ENCODE measurements at places on chromosomes 2 and 18.

GRCh38 chr2:60523963-60524362 is 29.5 kb downstream of the BCL11A start:
- no peak for DNase-seq

DNA sequence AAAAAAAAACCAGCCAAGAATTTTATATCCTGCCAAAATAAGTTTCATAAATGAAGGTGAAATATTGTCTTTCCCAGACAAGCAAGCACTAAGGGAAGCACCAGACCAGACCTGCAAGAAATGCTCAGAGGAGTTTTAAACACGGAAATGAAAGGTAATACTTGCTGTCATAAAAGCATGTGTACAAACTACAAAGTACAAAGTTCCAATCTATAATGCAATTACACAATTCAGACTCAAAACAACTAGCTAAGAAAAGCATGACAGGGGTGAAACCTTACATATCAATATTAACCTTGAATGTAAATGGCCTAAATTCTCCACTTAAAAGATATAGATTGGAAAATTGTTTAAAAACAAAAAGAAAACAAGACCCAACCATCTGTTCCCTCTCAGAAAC is 45.0 kb upstream of the ASXL3 start:
- no peak for DNase-seq

DNA sequence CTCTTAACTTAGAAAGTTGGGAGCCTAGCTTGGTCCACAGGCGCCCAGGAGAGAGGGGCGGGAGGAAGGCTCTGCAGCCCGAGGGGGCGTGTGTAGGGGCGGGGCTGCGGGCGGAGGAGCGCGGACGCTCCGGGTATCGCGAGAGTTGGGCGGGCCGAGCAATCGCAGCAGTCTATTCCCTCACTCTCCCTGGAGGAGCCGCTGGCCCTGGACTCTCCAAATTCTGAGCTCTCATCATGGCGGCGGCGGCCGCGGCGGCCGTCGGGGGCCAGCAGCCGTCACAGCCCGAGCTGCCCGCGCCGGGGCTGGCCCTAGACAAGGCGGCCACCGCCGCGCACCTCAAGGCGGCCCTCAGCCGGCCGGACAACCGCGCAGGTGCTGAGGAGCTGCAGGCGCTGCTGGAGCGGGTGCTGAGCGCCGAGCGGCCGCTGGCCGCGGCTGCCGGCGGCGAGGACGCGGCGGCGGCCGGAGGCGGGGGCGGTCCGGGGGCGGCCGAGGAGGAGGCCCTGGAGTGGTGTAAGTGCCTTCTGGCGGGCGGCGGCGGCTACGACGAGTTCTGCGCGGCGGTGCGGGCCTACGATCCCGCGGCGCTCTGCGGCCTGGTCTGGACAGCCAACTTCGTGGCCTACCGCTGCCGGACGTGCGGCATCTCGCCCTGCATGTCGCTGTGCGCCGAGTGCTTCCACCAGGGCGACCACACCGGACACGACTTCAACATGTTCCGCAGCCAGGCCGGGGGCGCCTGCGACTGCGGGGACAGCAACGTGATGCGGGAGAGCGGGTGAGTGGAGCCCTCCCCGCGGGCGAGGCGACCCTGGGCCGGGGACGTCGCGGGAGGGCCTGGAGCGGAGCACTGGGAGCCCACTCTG is at the start of gene UBR3:
Gene UBR3, plus strand, starts transcription at position 183 of the 869 bp plus-strand sequence. Its CDS starts 54 bp downstream, at position 237.
- DNase-seq, result peak; percentile 88

DNA sequence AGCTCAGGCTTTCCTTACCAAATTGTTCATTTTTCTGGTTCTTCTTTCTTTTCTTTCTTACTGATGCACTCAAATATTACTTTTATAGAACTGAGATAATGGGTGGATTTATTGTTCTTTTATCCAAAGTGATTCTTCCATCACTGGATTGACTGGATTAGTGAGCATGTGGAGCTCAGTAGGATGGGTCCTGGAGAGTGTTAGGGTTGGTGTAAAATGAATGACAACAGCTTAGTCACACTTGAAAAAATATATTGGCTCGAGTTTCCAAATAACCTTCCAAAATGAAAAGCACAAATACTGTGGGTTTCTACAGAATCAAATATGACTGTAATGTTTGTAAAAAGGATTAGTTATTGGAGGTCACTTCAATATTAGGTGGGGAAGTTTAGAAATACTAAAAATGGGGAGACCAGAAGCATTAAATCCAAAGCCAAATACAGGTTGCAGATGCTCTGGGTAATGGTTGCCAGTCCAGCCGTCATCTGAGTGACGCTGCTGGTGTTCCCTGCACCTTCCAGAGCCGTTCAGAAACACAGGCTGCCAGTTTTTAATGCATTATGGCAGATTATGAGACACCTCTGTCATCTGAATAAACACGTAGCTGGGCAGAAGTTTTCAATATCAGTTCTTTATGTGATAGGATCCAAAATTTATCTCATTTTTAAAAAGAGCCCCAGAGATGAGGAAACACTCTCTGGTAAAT is 294.8 kb upstream of the NRP2 start:
- DNase-seq, result no peak

- DNase-seq, result no peak
Measured at GRCh38 chr2:181523756-181524155, 66.6 kb downstream of the ITGA4 start.

DNA sequence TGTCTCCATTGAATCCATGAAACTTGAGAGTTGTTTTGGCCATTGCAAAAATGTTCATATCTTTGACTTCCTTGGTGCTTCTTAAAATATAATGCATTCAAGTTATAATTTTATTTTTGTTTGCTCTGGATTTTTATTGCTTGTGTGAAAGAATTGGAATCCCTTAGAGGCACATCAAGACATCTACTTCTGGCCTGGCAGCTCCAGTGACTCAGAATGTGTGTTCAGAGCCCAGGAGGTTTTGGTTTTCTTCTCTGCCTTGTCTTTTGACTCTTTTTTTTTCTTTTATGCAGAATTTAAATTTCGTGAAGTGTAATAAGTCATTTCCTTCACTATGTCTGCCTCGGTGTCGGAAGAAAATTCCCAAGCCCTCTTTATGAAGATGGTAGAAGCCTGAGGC is 180.2 kb downstream of the LTBP1 start:
- DNase-seq, result no peak

- DNase-seq, result no peak
Measured at GRCh38 chr2:235432741-235433520, 60.9 kb upstream of the AGAP1 start.

DNA sequence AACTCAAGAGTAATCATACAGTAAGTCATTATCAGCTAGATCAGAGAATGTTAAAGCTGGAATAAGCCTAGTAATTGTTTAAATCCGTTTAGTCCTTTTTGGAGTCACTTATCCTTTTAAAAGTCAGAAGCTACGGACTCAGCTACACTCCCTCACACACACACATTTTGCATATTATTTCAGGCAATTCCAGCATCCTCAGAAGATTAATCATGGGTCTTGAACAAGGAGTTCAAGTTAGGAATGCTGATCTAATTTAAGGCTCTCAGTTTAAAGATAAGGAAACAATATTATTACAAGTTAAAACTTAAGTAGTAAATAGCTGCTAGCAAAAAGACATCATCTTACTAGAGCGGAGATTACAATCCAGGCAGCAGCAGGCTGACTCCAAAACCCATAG is 74.3 kb downstream of the GTF3C3 start:
- no peak for DNase-seq

GRCh38 chr2:69525261-69525660 is 88.0 kb upstream of the NFU1 start:
- DNase-seq, result no peak

- DNase-seq, result no peak
Measured at GRCh38 chr2:138175066-138175465, 210.8 kb downstream of the HNMT start.

- DNase-seq, result no peak
Measured at GRCh38 chr18:48733643-48734253, 194.9 kb downstream of the CTIF start.

DNA sequence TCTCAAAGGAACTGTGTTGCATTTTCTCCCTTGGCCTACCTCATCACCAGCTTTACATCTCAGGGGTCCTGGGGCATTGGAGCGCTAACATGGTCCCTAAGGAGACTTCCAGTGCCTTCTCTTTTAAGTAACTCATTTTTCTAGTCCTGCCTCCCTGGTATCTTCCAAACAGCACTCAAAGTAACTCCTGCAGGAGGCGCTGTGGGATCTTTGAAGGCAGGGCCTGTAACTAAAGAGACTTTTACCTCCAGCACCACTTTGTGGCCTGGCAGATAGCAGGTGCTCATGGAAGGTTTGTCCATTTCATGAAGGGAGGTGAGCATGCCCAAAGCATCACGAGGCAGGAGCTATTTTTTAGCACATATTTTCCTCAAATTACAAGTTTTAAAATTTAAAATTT is 411.0 kb upstream of the GYPC start:
- peak; percentile 50 for DNase-seq

DNA sequence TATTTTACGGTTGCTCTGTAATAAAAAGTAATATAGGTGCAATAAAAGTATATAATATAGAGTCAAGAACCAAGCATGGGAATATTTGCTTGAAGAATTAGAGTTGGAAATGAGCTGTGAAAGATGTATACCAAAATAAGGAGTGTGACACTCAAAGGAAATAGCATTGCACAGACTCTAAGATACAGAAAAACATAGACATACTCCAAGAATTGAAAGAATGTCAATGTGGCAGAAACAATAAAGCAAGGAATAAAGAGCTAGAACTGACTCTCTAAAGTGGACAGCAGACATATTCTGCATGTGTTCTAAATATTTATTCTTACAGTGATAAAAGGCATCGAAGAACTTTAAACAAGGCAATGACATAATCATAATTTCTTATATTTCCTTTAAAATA is 561.1 kb upstream of the SETBP1 start:
- DNase-seq, result no peak

- DNase-seq, result no peak
Measured at GRCh38 chr2:104432401-104432800, 421.5 kb upstream of the POU3F3 start.

DNA sequence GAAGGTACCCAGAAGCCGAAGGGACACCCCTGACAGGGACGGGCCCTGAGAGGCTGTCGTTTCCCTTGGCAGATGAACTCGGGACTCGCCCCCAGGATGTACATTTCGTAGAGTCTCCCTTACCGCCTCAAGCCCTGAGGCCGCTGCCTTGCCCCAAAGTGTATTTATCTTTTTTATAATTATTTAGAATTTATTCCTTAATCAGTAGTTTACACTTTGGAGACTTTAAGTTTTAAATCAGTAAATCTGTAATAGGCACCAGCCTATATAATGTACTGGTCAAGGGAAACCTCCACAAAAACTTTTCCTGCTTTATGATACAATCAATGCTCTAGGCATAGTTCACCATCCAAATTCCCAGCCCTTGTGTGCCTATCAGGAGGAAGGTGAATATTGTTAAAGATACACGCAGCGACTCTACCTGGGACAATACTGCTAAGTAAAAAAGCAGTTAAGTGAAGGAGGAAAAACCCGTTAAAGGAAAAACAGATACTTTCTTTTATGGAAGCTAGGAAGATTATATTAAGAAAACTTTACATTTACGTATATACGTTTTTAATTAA is 848 bp downstream of the VRK2 start:
- DNase-seq, result no peak

- DNase-seq, result no peak
Measured at GRCh38 chr2:162646794-162647193, 191.8 kb downstream of the KCNH7 start.

DNA sequence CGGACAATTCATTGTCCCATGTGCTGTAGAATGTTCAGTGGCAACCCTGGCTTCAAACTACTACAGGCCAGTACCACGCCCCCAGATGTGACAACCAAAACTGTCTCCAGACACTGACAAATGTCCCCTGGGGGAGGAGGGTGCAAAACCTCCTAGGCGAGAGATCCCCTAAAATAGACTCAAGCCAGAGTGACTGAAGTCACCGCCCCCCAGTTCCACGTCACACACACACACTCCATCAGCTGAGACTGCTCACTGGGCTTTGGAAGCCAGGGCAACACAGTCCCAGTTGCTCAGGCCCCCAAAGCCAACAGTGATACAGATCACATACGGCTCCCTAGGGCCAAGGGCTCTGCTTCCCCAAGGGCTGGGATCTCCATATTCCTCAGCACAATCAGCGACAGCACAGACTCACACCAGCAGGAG is 19.1 kb downstream of the HDAC4 start:
- DNase-seq, result peak; percentile 56

GRCh38 chr2:239596253-239596652 is 195.4 kb upstream of the HDAC4 start:
- DNase-seq, result no peak

DNA sequence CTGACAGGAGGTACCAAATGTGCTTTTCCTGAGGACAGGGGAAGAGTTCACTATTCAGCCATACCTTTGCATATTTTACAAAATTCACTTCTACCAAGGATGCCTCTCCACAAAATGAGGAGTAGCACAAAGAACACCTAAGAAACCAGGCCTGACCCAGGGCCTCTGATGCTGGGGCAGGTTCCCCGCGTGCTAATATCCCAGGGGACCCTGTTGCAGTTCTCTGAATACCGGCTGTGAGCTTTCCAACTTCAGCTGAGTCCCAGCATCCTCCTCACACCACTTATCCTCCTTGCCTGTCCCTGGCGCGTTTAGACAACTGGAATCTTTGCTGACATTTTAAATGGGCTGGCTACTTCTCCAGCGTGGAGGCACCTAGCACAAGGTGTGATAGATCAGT is 142.3 kb downstream of the BCL2 start:
- no peak for DNase-seq

GRCh38 chr2:83365476-83365875 is 1093.6 kb downstream of the SUCLG1 start:
- DNase-seq, result no peak

DNA sequence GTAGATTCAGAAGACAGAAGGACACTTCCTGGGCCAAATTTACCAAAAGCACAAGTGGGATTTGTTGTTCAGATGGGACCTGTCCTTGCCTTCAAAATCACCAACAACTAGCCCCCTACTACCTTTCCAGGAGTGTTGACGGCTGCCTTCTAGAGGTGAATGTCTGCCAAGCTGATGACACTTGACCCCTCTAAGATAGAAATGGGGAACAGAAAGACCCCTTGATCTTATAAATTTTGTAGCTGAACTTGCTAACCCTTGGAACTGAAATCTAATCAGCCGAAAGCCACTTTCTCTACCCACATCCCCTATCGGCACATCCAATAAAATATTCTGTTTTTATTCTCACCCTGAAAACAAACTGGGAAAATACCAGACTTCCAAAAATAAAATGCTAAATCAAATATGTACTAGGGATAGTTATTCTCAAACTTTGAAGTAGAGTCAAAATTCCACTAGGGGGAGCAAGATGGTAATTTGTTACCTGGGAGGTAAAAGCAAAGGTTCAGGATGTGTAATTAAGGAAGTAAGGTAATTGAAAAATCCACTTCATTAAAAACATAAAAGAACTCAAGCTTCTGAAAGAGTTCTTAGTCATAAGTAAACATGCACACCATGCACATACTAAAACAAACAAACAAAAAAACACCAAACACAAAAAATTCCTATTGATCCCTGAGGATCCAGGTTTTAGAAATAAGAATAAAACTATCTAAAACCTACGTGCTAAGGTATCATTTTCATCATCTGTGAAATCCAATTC is 119.2 kb downstream of the ANKRD44 start:
- no peak for DNase-seq
